ENCODE measurements at places on chromosomes 13 and 19.

DNA sequence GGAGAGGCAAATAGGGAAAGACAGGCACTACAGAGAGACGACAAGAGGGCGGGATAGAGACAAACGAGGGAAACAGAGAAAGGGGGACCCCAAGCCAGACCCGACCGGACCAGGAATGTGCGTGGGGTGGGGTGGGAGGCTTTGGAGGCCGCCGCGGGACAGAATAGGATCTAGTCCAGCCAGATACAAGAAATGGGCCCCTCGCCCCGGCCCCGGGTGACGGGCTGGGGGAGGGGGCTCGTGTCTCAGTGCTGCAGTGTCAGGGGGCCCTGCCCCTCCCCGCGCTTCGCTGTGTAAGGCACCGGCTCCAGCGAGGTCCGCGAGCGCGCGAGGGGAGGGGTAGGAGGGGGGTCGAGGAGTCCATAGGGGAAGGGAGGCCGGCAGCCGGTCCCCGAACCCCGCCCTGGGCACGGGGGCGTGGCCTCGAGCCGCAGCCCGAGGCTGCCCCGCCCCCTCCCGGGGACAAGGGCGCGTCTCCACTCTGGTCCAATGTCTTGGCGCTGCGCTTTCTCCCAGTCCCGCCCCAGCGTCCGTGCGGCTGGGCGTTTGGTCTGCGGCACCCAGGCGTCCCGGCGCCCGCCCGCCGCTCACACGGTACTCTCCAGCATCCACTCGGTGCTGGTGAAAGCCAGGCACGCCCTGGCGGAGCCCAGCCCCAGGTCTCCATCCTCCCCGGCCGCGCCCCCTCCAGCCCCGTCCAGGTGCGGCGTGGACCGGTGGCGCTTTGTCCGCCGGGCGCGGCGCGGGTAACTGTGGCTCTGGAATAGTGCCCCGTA is 11.0 kb downstream of the IFNL1 start:
- peak; percentile 49 for DNase-seq

DNA sequence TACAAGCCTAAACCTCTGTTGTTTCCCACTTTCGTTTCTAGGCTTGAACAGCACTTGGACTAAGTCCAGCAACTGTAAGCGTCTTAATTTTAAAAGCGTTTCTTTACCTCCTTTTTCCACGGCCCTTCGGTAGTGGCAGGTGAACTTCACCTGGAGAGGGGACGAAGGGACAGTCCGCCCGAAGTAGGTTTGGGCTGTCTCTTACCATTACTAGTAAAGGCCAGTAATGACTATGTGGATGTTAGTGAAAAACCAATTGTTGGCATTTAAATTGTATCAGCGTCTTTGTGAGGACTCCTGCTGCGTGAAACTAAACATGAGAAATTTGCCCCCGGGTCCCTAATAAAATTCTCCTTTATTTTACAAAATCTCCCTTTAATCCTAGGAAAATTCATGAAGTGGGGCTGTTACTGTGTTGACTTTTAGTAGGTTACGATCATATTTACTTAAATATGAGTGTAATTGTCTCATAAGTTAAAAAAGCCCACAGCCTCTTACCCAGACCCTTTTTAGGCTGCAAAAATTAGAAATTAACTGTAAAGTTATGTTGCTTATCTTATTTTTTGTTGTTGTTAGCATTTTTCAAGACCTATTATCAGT is 983 bp downstream of the ITM2B start:
- no peak for DNase-seq

DNA sequence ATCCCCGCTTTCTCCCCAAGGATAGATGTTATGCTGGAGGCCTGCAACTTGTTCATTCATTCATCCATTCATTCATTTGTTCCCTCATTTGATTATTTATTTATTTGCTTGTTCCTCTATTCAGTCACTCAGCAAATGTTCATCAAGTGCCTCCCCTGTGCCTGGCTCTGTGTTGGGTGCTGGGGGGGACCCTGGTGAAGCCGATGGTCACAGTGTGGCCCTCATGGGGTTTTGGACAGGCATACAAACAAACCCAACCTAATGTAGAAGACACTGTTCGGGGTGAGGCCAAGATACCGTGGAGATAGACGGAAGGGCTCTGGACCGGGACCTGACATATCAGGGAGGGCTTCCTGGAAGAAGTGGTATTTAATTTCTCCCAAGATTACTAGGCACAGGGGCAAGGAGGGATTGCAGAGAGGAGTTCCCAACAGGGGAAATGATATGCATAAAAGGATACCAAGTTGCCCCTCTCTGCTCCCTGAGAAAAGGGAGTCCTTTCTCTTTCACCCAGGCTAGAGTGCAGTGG is 58.1 kb downstream of the ZNF536 start:
- DNase-seq = no peak

- no peak for DNase-seq
Observed at GRCh38 chr19:4319067-4319718, 14.8 kb downstream of the FSD1 start.

DNA sequence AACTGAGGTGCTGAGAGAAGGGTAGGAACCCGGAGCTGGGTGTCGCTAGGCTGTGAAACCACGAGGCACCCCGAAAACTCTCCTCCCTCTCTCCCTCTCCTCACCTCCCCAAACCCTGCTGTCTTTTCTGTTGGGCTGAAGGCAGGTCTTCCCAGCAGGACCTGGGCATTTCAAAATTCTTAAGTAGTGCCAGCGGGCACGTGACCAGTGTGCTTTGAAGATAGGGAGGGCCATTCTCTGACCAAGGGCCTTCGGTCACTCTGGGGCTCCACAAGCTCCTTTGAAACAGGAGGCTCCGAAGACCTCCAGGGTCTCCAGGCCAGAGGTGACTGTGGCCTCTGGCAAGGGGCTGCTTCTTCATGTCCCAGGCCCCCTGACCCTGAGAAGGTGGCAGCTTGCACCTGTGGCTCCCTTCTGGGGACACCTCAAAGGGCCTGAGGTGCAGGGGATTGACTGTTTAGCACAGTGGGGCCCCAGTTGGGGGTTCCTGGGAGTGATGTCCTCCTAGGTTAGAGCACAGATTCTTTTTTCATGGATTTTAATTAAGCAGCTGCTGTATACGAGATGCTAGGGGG is 48.3 kb downstream of the DNM2 start:
- DNase-seq = no peak

DNA sequence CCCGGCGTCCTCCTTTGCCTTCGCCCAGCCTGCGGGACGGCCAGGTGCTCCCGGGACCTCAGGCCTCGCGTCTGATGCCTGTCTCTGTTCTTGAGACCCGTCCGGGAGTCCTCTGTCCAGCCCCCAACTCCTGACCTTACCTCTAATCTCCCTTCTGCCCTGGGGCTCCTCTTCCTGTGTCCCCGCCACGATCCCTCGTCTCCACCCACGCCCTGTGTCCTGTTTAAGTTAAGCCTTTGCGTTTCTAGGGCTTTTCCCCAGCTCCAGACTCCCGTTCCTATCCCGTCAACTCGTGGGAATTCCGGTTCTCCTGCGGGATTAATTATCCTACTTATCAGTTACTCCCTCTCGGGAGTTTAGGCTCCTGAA is 686 bp downstream of the LENG8 start:
- DNase-seq = no peak

DNA sequence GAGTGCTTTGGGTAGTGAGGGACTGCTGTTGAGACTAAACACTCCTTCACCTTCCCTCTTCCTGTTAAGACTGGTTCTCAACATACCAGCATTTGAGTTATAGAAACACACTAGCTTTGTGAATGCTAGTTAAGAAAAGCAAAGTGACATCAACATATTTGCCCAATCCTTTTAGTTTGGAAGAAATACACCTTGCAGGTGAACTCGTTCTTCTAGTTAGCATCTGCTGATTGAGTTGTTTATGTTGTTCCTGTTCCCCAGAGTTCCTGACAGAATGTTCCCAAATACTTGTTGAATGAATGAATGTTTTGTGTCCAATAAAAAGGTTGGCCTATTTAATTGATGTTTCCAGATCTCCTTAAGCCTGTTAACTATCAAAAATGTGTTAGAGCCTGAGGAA is 7.1 kb downstream of the LMO7 start:
- DNase-seq = no peak

DNA sequence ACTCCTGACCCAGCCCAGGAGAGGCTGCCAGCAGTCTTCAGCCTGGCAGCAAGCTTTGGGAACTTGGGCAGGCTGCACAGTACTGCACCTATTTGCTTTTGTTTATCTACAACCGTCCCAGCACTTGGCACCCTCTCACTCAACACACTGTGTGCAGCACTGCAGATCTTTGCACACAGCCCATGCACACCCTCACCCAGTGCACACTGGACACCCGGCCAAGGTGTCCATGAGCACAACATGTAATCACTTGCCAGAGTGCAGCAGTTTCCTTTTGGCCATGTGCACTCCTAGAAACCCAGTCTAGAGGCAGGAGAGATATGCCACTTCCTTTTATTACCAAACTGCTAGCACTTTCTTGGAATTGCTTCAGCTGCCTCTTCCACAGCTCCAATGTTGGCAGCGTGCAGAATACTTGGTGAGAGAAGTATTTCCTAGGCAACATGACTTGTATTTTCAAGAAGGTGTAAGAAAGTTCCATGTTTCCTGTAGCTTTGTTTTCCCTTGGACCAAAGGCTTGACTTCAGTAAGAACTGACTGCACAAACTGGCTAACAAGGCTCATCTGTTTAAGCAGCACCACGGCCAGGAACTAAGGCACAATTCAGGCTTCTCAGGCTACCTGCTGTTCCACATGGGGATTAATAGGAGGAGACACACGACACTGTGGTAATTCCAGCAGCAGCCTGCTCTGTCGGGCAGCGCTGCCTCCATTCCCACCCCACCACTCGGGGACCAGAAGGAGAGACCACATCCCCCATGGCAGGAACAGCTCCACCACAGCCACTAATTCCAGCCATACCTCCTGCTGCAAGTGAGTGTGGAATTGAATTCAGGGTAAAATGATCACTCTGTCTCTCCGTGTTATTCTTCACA is 15.3 kb downstream of the ATP7B start:
- no peak for DNase-seq

GRCh38 chr13:23778002-23778652 is 111.1 kb downstream of the MIPEP start:
- DNase-seq = no peak

- no peak for DNase-seq
Observed at GRCh38 chr13:73057284-73058063, 1.3 kb upstream of the KLF5 start.

DNA sequence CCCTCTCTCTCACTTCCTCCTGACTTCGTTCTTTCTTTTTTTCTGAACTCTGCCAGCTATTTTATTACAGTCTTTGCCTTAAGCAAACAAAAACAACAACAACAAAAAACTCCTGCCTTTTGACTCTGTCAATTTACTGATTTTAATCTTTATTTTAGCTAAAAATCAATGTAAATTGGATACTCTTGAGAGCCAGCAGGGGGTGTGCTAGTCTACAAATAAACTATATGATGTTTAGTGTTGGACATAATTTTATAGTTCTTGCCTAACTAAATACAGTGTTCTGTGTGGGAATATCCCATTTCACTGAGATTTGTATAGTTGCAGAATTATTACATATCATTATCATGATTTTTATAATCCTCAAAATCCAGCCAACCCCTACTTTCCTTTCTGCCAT is 1199.9 kb upstream of the SPRY2 start:
- no peak for DNase-seq

GRCh38 chr19:39506944-39507714 is 7.8 kb upstream of the SELENOV start:
- no peak for DNase-seq

DNA sequence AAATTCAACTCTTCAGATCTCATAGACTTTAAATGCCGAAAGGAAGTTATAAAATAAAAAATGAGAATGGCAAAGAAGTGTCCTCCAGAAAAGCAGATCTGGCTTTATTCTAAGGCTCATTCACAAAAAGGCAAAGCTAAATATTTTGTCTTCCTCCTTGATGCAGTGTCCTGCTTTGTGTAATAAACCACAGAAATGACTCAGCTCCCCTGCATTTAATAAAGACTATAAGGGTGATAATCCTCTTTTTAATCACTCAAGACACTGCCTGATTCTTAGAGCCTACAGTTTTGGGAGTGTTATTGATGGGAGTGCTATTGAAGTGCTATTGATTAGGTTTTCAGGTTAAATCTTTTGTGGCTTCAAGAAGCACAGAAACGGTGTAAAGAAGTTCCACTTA is 482.0 kb downstream of the PCDH20 start:
- DNase-seq = no peak

- no peak for DNase-seq
Observed at GRCh38 chr13:22285867-22286266, 615.0 kb downstream of the FGF9 start.

DNA sequence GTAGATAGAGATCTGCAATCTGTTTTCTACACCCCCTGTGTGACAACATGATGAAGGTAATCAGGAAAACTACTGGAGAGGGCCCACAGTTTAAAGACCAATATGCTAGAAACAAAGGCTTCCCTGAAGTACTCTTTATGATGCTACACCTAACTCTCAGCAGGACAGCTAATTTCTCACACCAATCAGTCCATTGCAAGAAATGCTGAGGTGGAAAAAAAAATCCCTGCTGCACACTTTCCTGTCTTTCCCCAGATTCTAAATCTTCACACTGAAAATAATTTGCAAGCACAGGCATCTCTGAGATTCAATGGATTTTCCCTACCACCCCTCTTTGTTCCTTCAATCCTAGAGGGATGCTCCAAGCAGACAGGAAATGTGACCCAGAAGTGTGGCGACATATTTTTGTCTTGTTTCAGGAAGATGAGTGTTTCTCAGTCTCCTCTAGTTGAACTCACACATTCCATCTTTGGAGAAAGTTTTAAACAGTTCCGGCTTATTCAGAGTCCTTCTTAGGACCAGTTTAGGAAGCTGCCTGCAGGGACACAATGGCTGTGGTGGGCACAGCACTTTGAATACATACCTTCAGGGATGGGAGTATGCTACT is 671.6 kb downstream of the DIAPH3 start:
- no peak for DNase-seq

- DNase-seq = no peak
Observed at GRCh38 chr13:107999751-108000150, 215.6 kb downstream of the LIG4 start.

GRCh38 chr13:20679879-20680278 is 23.6 kb upstream of the IL17D start:
- DNase-seq = no peak

DNA sequence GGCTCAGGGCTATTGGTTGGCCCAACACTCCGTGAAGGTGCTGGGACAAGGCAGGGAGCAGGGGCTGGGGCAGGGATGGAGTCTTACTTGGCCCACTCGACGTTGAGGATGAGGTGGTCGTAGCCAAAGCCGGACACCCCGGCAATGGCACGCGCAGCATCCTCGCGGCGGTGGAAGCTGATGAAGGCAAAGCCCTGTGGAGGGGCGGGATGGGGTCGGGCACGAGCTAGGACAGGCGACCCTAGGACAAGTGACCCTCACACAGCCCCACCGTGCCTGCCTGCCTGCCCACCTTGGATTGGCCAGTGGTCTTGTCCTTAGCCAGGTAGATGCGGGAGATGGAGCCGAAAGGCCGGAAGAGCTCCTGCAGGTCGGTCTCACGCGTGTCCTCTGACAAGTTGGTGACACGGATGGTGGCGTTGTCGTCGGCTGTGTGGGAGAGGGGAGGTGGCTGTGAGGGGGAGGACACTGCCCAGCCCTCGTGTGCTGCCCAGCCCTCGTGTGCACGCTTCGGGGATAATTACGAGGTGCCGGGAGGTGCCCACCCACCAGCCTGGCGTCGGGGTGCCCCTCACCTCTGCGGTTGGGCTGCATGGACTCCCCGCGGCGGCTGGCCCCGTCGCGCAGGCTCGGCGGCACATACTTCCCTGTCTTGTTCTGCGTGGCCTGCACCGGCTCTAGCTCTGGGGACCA is 4.0 kb downstream of the P2RY11 start:
- no peak for DNase-seq

- no peak for DNase-seq
Observed at GRCh38 chr13:19952850-19953249, 5.7 kb upstream of the ZMYM2 start.

GRCh38 chr13:109785141-109785891 is 1.1 kb downstream of the IRS2 start:
- no peak for DNase-seq
